ENCODE measurements at places on chromosomes 3 and 15. TPM values are rescaled to one million over a fixed set of nuclear protein-coding genes. Genes with fewer than 3 reads are reported as not detected.
A peak's percentile ranks its signal among the peaks of the same experiment; 100 is the strongest.

DNA sequence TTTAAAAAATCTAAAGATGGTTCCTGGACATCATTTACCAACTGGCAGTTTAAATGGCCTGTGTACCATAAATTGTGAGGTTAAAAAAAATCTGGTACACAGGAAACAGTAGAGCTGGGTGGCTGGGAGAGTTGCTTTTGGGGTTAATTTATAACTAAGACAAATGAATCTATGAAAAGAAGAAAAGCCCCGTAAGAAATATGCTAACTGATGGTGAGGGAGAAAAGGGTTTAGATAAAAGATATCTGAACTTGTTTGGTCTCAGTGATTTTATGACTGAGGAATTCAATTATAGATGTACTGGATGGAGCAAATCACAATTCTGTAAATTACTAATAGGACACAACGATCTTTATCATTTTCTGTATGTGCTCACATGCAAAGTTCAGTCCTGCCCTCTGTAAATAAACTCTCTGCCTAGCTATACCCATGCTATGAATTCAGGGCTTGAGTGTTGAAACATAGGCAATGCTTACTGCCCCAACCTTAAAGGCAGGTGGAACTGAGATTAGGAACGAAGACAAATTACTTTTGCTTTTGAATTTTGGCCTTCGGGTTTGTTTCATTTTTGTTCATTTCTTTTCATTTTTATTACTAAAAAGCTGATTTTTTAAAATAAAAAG lies 28.0 kb downstream of the PPARG start:
- no peak for DNase-seq
- H3K4me1 ChIP-seq = peaks cover 1% of the 10 kb centered on the region
- no peak overlapping the region for H3K27ac ChIP-seq
- no peak overlapping the region for H3K4me3 ChIP-seq
- H3K27me3 ChIP-seq = no peaks in the 10 kb centered on the region

DNA sequence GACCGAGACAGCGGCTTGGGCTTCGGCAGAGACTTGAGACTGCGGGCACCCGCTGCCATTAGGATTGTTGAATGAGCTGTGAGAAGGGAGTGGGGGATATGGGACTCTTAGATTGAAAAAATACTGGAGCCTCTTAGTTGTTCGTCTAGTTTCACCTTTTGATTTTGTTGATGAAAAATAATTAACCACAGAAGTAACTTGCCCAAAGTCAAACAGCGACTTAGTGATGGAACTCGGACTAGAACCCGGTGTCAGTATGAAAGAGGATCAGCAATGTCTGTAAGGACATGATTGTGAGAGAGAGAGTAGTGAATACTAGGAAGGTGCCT lies 510 bp upstream of the GOLGB1 start:
- no peaks in the 10 kb centered on the region for H3K36me3 ChIP-seq
- no peaks in the 10 kb centered on the region for H3K27me3 ChIP-seq

DNA sequence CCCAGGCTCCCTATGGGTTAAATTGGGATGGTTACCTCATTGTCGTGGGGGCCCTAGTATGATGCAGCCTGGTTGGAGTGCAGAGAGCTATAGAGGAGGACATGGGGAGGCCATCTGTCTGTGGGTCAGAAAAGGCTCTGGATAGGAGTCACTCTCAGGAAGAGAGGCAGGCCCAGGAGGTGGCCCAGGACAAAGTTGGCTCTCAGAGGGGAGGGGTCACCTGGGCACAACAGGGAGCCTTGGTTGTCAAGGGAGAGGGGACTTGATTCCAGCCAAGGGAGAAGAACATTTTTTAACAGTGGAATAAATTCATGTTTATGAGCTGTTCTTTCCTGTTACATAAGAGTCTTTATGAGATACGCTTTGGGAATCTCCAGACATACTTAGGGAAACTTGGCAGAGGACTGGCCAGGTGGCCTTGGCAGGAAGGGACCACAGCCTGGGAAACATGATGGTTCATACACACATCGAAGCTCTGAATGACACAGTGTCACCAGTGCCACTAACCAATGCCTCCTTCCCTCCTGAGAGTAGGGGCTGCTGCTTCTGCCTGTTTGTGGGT lies 27.5 kb upstream of the LCTL start:
- H3K36me3 ChIP-seq = no peaks in the 10 kb centered on the region
- no peak overlapping the region for H3K27ac ChIP-seq
- no peaks in the 10 kb centered on the region for H3K27me3 ChIP-seq
- no peak for DNase-seq
- H3K4me3 ChIP-seq = no peak overlapping the region
- no peaks in the 10 kb centered on the region for H3K4me1 ChIP-seq

- H3K4me3 ChIP-seq = no peak overlapping the region
- H3K27me3 ChIP-seq = no peaks in the 10 kb centered on the region
- DNase-seq = no peak
- H3K4me1 ChIP-seq = no peaks in the 10 kb centered on the region
- no peak overlapping the region for H3K27ac ChIP-seq
- no peaks in the 10 kb centered on the region for H3K36me3 ChIP-seq
Observed at GRCh38 chr3:13839253-13839652, 40.6 kb downstream of the WNT7A start.

RBP2 gene
- polyA plus RNA-seq = 0.13 TPM

ADAMTSL3 gene
- polyA plus RNA-seq = 0.96 TPM

DNA sequence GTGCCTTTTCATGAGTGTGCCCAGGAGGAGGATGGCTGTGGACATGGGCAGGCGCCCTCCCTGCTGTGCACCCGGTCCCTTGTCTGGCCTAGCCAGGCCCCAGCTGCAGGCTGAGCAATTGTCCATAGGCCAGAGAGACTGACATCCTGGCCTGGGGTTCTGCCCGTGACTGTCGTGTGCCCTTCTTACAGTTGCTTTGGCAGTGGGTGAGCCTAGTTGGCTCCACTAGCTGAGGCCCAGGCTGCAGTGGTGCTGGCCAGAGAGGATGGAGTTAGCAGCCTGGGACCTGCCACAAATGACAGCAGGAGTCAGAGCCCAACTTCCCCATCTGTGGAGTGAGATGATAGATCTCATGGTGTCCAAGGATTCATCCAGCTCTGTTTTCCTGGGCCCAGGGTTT lies 9.0 kb upstream of the CHRNB4 start:
- H3K27ac ChIP-seq = no peak overlapping the region
- no peak overlapping the region for H3K4me3 ChIP-seq
- no peaks in the 10 kb centered on the region for H3K27me3 ChIP-seq

DNA sequence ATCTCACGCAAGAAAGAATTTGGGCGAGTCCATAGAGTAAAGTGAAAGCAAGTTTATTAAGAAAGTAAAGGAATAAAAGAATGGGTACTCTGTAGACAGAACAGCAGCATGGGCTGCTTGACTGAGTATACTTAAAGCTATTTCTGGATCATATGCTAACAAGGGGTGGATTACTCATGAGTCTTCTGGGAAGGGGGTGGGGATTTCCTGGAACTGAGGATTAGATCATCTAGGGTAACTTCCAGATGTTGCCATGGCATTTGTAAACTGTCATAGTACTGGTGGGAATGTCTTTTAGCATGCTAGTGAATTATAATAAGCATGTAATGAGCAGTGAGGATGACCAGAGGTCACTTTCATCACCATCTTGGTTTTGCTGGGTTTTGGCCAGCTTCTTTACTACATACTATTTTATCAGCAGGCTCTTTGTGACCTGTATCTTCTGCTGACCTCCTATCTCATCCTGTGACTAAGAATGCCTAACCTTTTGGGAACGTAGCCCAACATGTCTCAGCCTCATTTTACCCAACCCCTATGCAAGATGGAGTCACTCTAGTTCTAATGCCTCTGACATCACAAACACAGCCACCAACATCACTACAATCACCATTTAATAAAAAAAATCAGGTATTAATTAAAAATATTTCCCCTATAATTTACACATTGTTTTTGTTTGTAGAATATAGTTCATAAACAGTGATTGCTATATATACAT lies 890.7 kb upstream of the EPHA6 start:
- H3K27ac ChIP-seq = no peak overlapping the region
- no peaks in the 10 kb centered on the region for H3K27me3 ChIP-seq
- no peaks in the 10 kb centered on the region for H3K36me3 ChIP-seq
- H3K4me3 ChIP-seq = no peak overlapping the region
- H3K4me1 ChIP-seq = no peaks in the 10 kb centered on the region

GRCh38 chr3:172098698-172099494 lies 59.5 kb downstream of the FNDC3B start:
- no peak overlapping the region for H3K27ac ChIP-seq
- H3K36me3 ChIP-seq = no peaks in the 10 kb centered on the region
- DNase-seq = no peak
- H3K27me3 ChIP-seq = no peaks in the 10 kb centered on the region

HIGD2B gene
- polyA plus RNA-seq = not detected

SNX1 gene
- 120 TPM for polyA plus RNA-seq

- DNase-seq = no peak
- H3K36me3 ChIP-seq = no peaks in the 10 kb centered on the region
- no peaks in the 10 kb centered on the region for H3K27me3 ChIP-seq
- peaks cover 3% of the 10 kb centered on the region for H3K4me1 ChIP-seq
- no peak overlapping the region for H3K27ac ChIP-seq
Observed at GRCh38 chr15:80871858-80872257, 92.7 kb downstream of the CEMIP start.

- H3K27me3 ChIP-seq = no peaks in the 10 kb centered on the region
- H3K27ac ChIP-seq = no peak overlapping the region
- DNase-seq = peak; percentile 73
- no peak overlapping the region for H3K4me3 ChIP-seq
- no peaks in the 10 kb centered on the region for H3K4me1 ChIP-seq
Observed at GRCh38 chr15:66698318-66698961, 3.6 kb upstream of the SMAD6 start.

- H3K4me3 ChIP-seq = no peak overlapping the region
- H3K36me3 ChIP-seq = no peaks in the 10 kb centered on the region
- no peaks in the 10 kb centered on the region for H3K27me3 ChIP-seq
- H3K27ac ChIP-seq = no peak overlapping the region
- peaks cover 23% of the 10 kb centered on the region for H3K4me1 ChIP-seq
Observed at GRCh38 chr15:39497759-39498565, 82.9 kb upstream of the THBS1 start.

TMC3 gene
- polyA plus RNA-seq = not detected

DNA sequence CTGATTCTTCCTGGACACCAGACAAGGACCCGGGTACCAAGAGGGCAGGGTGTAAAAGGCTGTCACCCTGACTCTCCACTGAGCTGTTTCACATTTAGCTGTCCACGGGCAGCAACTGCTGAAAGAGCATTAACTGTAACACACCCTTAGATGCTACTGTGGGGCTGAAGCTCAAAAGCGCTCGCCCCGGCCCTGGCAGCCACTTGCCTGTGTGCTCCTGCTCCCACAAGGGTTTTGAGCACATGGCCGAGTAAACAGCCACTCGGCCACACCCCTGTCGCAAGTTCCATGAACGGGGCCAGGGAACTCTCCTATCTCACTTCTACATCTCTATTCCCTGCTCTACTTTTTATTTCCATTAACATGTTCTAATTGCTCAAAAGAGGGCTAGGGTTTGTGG lies 421.7 kb downstream of the TUSC7 start:
- H3K4me3 ChIP-seq = no peak overlapping the region
- H3K4me1 ChIP-seq = no peaks in the 10 kb centered on the region
- no peak overlapping the region for H3K27ac ChIP-seq
- DNase-seq = no peak
- no peaks in the 10 kb centered on the region for H3K27me3 ChIP-seq

- H3K27me3 ChIP-seq = no peaks in the 10 kb centered on the region
- no peak overlapping the region for H3K27ac ChIP-seq
- no peak overlapping the region for H3K4me3 ChIP-seq
- DNase-seq = no peak
- no peaks in the 10 kb centered on the region for H3K36me3 ChIP-seq
Observed at GRCh38 chr15:77455696-77456321, 35.1 kb downstream of the HMG20A start.

SCAANT1 gene
- polyA plus RNA-seq = not detected

ZSCAN29 gene
- polyA plus RNA-seq = 8.5 TPM

RETNLB gene
- not detected for polyA plus RNA-seq

TARS3 gene
- 15.3 TPM for polyA plus RNA-seq

DNA sequence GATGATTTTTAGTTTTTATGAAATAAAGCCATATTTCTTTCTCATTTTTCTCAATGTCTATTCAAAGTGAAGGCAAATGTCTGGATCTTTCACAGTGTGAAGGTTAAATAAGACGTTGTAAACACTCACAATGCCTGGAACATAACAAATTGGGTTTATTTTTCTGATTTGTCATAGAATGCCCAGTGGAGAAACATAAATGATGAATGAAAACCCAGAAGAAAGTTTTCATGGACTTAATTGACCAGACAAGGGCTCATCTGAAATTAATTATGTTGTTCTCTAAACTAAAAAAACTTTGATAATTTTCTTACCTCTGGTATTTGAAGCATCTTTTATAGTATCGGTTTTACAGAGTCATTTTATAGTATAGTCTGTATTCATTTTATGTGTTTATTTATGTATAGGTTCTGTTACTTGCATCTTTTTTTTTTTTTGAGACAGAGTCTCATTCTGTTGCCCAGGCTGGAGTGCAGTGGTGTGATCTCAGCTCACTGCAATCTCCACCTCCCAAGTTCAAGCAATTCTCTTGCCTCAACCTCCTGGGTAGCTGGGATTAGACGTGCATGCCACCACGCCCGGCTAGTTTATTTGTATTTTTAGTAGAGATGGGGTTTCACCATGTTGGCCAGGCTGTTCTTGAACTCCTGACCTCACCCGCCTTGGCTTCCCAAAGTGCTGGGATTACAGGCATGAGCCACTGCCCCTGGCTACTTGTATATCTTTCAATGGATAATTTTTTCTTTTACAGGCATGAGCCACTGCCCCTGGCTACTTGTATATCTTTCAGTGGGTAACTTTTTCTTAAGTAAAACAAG lies 15.1 kb upstream of the BNIP2 start:
- no peak for DNase-seq
- H3K4me1 ChIP-seq = no peaks in the 10 kb centered on the region
- H3K27me3 ChIP-seq = no peaks in the 10 kb centered on the region

CFAP100 gene
- polyA plus RNA-seq = 0.06 TPM

DNA sequence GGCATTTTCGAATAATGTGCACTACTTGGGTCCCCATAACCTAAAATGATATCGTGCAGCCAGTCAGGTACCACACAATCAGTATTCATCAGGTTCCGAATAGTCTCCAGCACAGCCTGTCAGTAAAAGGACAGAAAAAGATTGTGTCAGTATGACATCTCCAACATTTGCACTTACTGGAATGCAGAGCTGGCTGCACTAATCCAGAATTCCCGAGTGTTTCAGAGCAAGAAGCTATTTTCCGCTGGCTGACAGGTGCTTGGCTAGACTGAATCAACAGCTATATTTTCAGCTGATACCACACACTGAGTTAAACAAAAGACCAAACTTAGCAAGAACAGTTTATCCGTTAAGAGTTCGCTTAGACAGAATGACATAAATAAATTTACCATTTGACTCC lies 68.8 kb downstream of the AQR start:
- DNase-seq = no peak
- H3K4me3 ChIP-seq = no peak overlapping the region
- no peak overlapping the region for H3K27ac ChIP-seq
- no peaks in the 10 kb centered on the region for H3K36me3 ChIP-seq
- H3K27me3 ChIP-seq = no peaks in the 10 kb centered on the region

Measured in ovary (tissue), 10 donors.